ENCODE measurements at places on chromosomes 6 and 20. TPM values are rescaled to one million over a fixed set of nuclear protein-coding genes. Genes with fewer than 3 reads are reported as not detected.

GABRR1 gene
- total RNA-seq, result not detected

SLC24A3 gene
- total RNA-seq, result not detected

TXLNB gene
- total RNA-seq, result 0.63 TPM

HTR1B gene
- not detected for total RNA-seq

RBM39 gene
- total RNA-seq, result 377 TPM

CLPSL2 gene
- not detected for total RNA-seq

FAXC gene
- not detected for total RNA-seq

All from activated naive CD4-positive, alpha-beta T cell treated with anti-CD3 and anti-CD28 coated beads, Interleukin-2, amount 10 ng/mL, durations not matched to agents 5 hours and 36 hours (primary cell).